CD4-positive, alpha-beta T cell treated with Interleukin-15 for 4 hours (primary cell): ENCODE measurements at places on chromosomes 2 and 18.

- DNase-seq: no peak
Measured at GRCh38 chr2:192123847-192124246, 70.9 kb downstream of the TMEFF2 start.

GRCh38 chr2:201932511-201932910 is 101.1 kb upstream of the FZD7 start:
- DNase-seq: no peak

DNA sequence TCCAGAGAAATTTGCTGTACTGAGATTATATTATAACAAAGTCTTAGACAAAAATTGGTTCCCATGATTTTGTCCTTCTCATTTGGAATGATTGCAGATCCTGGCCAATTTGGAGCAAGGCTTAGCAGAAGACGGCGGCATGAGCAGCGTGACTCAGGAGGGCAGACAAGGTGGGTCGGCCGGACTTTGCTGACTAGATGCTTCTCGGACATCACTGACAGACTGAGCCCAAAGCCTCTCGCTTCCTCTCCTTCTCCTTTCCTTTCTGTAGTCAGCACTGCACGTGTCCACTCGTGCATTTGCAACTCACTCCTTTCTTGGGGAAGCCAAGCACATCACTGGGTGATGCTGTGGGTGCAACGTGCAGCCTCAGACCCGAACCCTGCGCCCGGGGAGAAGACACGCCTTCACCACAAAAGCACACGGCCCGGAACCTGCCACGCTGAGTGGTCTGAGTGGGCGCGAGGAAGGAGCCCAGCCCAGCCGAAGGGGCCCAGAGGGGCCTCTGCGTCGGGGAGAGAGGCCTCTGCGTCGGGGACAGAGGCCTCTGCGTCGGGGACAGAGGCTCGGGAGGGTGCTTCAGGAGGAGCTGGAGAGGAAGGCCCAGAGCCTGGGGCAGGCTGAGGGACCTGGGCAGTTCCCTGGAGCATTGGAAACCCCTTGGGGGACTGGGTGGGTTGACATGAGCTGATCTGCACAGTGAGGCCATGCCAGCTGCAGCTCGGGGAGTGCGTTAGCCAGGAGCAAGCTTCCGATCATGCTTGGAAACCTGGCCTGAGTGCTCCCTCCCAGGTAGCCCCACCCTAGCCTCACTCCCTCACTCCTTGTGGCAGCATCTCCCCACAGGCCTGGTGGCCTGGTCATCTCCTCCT is 61.6 kb downstream of the ADI1 start:
- DNase-seq: no peak

- DNase-seq: no peak
Measured at GRCh38 chr2:137321566-137321965, 556.2 kb downstream of the THSD7B start.

DNA sequence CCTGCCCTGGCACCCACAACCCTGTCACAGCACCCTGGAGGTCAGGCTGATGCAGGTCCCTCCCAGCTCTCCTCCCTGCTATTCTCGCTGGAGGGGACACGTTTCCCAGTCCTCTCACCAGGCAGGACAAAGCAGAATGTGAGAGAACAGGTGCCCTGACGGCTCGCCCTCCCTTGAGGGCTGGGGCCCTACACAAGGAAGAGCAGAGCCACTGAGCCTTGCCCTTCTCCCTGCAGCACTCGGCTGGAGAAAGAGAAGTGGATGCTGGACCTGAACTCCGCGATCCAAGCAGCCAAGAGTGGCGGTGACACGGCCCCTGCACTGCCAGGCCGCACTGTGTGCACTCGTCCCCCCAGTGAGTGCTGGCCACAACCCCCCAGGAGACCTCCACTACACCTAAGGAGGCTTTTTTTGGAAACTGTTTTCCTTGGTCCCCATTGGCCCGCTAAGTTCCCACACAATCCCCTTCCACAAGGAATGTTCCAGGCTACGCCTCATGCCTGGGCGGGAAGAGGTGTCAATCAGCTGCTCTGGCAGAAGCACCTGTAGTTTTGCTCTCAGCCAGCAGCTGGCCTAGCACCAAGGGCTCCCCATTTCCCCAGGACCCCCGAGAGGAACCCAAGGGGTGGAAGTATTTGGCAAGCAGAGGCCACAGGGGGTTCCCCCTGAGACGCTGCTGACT is 17.4 kb downstream of the STK25 start:
- DNase-seq: no peak

DNA sequence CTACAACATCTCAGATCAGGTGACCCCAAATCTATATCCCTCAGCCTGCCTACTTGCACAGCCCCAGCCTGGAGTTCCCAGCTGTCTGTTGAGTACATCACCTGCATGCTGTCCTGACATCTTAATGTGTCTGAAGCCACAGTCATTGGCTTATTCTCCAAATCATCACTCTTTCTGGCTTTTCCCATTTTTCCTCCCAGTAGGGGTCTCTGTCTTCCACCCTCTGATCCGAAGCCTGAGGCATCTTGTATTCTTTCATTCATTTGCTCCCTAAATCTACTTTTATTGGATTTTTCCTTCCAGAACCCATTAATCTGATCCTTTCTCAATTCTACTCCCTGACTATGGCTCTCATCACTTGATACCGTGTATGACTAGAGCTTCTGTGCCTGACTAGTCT is 332.9 kb upstream of the DCC start:
- no peak for DNase-seq

GRCh38 chr2:30239308-30239985 is 8.1 kb downstream of the LBH start:
- DNase-seq: peak; percentile 81

DNA sequence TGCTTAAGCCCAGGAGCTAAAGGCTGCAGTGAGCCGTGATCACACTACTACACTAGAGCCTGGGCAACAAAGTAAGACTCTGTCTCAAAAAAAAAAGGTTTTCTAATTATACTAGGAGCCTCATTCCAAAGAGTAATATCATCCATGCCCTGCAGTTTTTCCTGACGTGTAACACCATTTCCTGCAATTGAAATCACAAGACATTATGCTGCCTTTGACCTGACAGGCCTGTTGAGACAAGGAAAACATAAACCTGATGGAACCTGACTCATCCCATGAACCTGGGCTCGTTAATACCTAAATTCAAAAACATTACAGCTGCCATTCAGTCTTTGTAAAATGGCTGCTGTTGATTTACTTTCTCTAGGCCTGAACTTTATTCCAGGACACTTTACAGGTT is 58.7 kb upstream of the PEX13 start:
- DNase-seq: no peak

GRCh38 chr2:10162586-10163497 is 40.3 kb downstream of the RRM2 start:
- DNase-seq: no peak

- DNase-seq: no peak
Measured at GRCh38 chr2:33317369-33318007, 159.0 kb upstream of the RASGRP3 start.

- DNase-seq: no peak
Measured at GRCh38 chr18:7566244-7566566, 911 bp upstream of the PTPRM start.

GRCh38 chr2:29322011-29322410 is 206.8 kb downstream of the CLIP4 start:
- no peak for DNase-seq

DNA sequence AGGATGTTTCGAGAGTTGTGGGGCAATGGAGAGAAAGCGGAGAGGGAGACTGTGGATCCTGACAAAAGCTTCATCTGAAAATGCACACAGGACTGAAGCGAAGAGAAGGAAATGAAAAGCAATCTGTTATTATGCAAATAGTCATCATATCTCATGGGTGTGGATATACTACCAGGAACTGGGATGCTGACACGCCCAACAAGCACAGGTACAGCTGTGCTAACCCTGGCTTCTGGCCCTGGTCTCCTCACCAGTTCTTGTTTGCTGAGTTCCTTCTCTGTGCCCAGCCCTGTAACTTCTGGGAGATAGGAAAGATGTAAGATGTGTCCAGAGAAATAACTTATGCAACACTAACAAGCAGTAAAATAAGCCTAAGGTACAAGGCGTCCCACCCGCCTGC is 358.8 kb downstream of the CMPK2 start:
- no peak for DNase-seq

DNA sequence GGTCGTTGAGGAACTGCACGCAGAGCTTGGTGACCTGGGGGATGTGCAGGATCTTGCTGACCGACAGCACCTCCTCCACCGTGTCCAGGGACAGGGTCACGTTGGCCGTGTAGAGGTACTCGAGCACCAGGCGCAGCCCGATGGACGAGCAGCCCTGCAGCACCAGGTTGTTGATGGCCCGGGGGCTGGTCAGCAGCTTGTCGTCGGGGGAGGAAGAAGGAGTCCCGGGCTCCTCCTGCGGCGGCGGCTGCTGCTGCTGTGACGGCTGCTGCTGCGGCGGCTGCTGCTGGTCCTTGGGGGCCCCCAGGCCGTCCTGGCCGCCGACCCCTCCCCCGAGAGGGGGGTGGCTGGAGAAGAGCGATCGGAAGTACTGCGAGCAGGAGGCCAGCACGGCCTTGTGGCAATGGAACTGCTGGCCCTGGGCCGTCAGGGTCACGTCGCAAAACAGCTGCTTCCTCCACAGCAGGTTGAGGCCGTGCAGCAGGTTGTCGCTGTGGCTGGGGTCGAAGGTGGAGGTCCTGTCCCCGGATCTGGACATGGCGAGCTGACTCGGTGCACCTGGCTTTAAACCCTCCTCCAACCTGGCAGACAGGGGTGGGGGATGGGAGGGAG is 2.7 kb downstream of the KLHL14 start:
- no peak for DNase-seq
